ENCODE measurements at places on chromosomes 2 and 18. TPM values are rescaled to one million over a fixed set of nuclear protein-coding genes. Genes with fewer than 3 reads are reported as not detected.

- H3K27me3 ChIP-seq: no peaks in the 10 kb centered on the region
- H3K4me1 ChIP-seq: peaks cover 9% of the 10 kb centered on the region
- DNase-seq: no peak
- no peak overlapping the region for H3K4me3 ChIP-seq
- no peak overlapping the region for H3K27ac ChIP-seq
Observed at GRCh38 chr18:3649135-3649632, 199.2 kb downstream of the TGIF1 start.

DNA sequence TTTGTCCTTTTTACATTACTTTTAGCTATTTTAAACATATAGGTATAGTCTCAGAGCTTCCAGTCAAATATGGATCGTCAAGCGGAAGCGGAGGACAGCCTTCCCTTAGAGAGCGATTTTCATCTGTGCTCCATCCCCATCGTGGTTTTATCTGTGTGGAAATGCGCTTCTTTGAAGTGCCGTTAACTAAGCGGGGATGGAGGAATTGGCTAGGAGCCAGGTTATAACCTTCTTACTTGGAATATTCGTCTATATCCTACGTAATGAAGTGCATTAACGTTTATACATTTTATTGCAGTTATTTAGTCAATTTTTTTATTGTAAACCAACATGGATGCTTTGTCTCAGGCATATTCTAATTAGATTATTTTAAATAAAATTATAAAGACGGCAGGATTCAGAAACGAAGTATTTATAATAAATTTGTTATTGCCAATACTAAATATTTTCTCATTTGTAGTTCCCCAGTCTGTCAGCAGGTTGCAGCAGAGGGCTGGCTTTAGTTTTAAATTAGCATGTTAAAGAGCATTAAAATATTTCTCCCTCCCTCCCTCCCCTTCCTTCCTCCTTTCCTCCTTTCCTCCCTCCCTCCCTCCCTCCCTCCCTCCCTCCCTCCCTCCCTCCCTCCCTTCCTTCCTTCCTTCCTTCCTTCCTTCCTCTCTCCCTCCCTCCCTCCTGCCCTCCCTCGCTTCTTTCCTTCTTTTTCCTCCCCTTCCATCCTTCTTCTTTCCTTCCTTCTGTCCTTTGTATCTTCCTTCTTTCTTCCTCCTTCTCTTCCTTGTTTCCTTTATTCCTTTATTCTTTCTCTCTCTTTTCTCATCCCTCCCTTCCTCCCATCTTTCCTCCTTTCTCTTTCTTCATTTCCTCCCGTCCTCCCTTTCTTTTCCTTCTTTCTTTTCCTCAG, 80.6 kb upstream of the DOCK10 start:
- no peaks in the 10 kb centered on the region for H3K27me3 ChIP-seq
- no peak for DNase-seq
- no peak overlapping the region for H3K27ac ChIP-seq

GRCh38 chr18:7723558-7723957, 156.4 kb downstream of the PTPRM start:
- H3K36me3 ChIP-seq: no peaks in the 10 kb centered on the region
- DNase-seq: no peak
- H3K27me3 ChIP-seq: no peaks in the 10 kb centered on the region
- H3K4me3 ChIP-seq: no peak overlapping the region
- no peak overlapping the region for H3K27ac ChIP-seq
- no peaks in the 10 kb centered on the region for H3K4me1 ChIP-seq

DNA sequence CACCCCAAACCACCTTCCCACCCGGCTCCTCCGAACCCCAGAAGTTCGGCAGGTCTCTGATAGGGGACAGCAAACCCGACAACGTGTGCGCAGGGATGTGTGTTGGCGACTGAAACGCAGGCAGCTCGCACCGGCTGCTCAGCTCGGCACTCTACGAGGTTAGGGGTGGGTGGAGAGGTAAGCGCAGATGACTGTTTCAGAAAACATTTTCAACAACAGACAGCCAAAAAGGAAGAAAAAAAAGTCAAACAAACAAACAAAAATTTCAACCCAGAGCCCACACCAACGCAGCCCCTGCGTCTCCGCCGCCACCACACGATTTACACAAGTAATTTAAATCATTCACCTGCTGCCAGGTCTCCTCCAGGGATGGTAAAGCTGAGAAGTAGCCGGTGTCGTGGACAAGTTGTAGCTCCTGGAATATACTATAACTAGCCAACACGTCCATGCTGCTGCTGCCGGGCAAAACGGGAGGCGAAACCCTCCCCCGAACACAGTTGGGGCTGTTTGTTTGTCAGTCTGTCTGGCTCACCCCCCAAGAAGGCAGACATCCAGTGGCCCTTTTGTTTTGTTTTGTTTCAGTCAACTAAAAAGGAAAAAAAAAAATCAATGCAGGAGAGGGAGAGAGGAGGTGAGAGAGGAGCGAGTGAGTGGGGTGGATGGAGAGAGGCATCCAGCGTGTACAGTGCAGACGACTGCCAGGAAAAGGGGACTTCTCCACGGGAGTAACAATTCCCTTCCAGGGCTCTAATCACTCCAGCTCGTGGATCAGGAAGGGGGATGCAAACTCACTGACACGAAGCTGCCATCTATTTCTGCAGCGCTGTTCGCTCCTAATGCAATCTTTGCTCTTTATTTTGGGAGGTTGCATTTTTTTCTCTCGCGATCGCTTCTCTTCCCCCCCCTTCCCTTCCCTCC, at the start of gene KLF7:
TSS of gene KLF7 (minus strand) at position 828 of the 918 bp plus-strand sequence. CDS start at position 448, 380 bp downstream.
- H3K4me3 ChIP-seq: peak within 1 kb of the TSS; percentile 87
- peaks cover 39% of the 10 kb centered on the region for H3K4me1 ChIP-seq
- peak within 1 kb of the TSS; percentile 96 for H3K27ac ChIP-seq
- peaks cover 6% of the 10 kb centered on the region for H3K36me3 ChIP-seq

- H3K4me1 ChIP-seq: peaks cover 10% of the 10 kb centered on the region
- H3K27me3 ChIP-seq: peaks cover 67% of the 10 kb centered on the region
- peak overlapping the region; percentile 85 for H3K4me3 ChIP-seq
Observed at GRCh38 chr2:85754313-85755095, 713 bp downstream of the ATOH8 start.

DNA sequence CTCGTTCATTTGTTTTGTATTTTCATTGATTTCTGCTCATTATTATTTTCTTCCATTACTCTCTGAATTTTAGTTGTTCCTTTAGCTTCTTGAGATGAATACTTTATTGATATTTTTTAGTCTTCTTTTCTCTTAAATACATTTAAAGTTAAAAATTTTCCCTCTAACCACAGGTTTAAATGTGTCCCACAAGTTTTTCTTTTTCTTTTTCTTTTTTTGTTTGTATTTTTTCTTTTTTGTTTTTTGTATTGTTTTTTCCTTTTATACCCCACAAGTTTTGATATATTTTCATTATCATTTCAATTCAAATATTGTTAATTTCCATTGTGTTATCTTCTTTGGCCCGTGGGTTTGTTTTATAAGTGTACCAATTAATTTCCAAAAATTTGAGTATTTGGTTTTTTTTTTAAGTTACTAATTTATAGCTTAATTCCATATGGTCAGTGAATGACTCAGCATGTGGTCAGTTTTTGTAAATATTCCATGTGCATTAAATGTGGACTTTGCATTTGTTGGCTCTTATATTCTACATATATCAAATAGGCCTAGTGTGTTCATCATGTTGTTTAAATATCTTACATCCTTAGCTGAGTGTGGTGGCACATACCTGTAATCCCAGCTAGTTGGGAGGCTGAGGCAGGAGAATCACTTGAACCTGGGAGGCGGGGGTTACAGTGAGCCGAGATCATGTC, 16.2 kb downstream of the CENPO start:
- H3K4me1 ChIP-seq: peaks cover 4% of the 10 kb centered on the region
- peak overlapping the region; percentile 23 for H3K27ac ChIP-seq
- DNase-seq: no peak
- no peak overlapping the region for H3K4me3 ChIP-seq

DNA sequence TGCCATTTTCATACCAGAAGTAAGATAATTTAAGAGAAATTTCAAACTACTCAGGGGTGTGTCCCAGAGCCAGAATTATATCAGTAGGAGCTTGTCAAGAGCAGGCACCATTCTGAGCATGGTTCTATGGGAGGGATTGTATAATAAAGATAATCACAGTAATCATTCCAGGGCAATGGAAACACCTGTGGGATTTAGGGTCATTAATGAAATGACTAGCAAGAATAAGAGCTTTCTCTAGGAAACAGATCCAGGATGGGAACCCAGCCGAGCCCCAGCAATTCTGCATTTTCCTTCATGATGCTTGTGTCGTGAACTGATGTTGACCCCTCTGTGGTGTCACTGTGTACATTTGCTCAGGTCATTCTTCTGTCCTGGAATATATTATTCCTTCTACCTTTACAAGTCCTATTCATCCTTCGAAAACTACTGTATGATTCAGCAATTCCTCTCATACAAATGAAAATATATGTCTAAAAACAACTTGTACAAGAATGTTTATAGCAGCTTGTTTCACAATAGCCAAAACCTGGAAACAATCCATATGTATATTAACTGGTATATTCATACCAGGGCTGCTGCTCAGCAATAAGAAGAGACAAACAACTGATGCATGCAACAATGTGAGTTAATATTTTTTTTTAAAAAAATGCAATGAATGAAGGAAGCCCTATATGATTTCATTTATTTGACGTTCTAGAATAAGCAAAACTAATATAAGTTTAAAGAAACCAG, 687.8 kb upstream of the KLHL29 start:
- no peak for DNase-seq
- no peak overlapping the region for H3K4me3 ChIP-seq
- H3K36me3 ChIP-seq: no peaks in the 10 kb centered on the region
- no peak overlapping the region for H3K27ac ChIP-seq
- H3K4me1 ChIP-seq: no peaks in the 10 kb centered on the region
- H3K27me3 ChIP-seq: no peaks in the 10 kb centered on the region

DNA sequence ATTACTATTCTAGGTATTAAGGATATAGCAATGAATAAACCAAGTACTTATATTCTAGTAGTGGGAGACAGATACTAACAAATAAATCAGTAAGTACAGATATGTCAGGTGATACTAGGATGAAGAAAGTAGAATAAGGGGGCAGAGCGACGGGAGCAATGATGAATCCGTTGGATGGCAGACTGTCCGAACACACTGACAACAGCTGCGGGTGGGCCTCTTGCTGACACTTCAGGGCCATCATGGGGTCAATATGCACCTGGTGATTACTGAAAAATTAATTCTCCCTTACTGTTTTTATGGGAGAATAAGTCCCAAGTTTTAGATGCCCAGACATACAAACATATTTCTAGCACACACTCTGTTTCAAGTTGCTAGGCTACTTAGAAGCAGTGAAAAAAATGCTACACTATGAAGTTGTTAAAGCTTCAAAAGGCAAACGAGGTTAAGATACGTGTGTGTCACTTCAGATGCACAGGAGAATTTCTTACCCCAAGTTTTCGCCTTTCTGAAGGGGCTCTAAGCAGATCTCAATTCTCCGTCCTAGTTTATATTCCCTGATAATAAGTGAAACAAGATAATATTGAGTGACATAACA, 78.7 kb downstream of the USP40 start:
- no peaks in the 10 kb centered on the region for H3K36me3 ChIP-seq
- H3K27ac ChIP-seq: no peak overlapping the region
- no peaks in the 10 kb centered on the region for H3K27me3 ChIP-seq
- DNase-seq: no peak

DNA sequence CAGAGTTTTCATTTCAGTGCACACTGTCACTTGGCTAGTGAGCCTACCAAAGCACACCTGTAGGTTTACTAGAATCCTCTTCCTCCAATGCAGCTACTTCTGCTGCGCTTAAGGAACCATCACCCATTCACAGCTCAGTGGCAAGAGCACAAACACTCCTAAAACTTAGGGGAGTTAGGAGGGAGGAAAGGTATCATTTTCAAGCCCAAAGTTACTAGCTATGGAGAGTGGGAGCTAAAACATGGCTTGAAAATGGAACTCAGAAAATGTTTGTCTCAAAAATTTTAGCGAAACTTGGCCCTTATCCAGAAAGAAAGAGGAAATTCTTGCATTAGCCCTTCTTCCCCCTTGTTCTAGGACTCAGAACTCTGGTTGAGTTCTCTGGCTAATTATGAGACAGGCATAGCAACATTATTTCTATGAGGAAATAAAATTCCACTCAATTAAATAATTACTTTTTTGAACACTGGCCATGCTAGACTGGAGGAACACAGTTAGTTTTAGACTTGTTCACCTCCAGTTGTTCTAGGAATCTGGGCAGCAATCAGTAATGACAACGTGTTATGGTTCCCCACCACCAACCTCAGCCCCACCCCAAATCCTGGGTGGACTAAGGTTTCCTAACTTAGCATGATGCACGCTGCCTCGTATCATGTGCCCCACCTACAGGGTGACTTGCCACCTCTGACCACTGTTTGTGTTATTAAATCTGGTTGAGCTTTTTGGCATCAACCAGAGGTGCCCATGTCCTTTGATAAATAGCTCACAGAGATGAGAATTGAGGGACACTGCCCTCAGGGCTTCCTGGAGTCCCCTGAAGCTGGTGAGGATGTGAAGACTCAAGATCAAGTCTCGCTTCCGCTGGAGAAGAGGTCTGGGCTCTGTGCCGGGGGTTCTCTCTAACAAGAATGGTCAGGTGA, 32.8 kb downstream of the LPIN2 start:
- peak overlapping the region; percentile 94 for H3K27ac ChIP-seq
- peaks cover 74% of the 10 kb centered on the region for H3K4me1 ChIP-seq
- H3K36me3 ChIP-seq: peaks cover 27% of the 10 kb centered on the region
- DNase-seq: no peak
- H3K27me3 ChIP-seq: no peaks in the 10 kb centered on the region

DNA sequence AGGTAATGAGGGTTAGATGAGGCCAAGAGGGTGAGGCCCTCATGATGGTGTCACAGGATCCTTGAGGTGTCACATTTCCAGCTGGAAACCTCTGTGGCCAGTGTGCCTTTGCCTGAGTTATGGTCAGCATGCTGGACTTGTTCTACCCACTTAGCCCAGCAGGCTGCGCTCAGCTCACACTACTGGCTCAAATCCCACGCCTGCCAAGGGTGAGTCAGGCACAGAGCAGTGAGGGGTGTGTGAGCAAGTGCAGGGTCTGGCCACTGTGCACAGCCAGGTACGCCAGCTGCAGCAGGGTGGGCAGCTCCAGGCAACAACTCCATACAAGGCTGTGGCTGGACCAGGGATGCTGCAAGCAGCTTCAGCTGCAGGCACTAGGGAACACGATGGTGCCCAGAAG, 616.6 kb upstream of the FSHR start:
- no peaks in the 10 kb centered on the region for H3K36me3 ChIP-seq
- H3K4me1 ChIP-seq: no peaks in the 10 kb centered on the region
- DNase-seq: no peak
- no peak overlapping the region for H3K4me3 ChIP-seq
- H3K27ac ChIP-seq: no peak overlapping the region

- peaks cover 13% of the 10 kb centered on the region for H3K27me3 ChIP-seq
- no peaks in the 10 kb centered on the region for H3K36me3 ChIP-seq
- DNase-seq: no peak
- H3K4me1 ChIP-seq: no peaks in the 10 kb centered on the region
- H3K27ac ChIP-seq: no peak overlapping the region
Observed at GRCh38 chr18:48521723-48522122, 17.1 kb upstream of the CTIF start.

Gene IL1RL2
- not detected for total RNA-seq

Gene ITPRIPL1
- 35.9 TPM for total RNA-seq

Gene EN1
- total RNA-seq: not detected

Gene HOXD11
- not detected for total RNA-seq

Gene ACOXL
- not detected for total RNA-seq

Gene SLC11A1
- total RNA-seq: 1.6 TPM

Gene CYP26B1
- total RNA-seq: not detected

Gene PKDCC
- total RNA-seq: not detected

Gene PLCL1
- 1.3 TPM for total RNA-seq

Gene ANKRD36C
- total RNA-seq: 87.0 TPM
